ENCODE measurements at places on chromosomes 1 and 21.

- no peak for DNase-seq
These were observed 96.5 kb downstream of the LIPI start for GRCh38 chr21:14114251-14114650.

DNA sequence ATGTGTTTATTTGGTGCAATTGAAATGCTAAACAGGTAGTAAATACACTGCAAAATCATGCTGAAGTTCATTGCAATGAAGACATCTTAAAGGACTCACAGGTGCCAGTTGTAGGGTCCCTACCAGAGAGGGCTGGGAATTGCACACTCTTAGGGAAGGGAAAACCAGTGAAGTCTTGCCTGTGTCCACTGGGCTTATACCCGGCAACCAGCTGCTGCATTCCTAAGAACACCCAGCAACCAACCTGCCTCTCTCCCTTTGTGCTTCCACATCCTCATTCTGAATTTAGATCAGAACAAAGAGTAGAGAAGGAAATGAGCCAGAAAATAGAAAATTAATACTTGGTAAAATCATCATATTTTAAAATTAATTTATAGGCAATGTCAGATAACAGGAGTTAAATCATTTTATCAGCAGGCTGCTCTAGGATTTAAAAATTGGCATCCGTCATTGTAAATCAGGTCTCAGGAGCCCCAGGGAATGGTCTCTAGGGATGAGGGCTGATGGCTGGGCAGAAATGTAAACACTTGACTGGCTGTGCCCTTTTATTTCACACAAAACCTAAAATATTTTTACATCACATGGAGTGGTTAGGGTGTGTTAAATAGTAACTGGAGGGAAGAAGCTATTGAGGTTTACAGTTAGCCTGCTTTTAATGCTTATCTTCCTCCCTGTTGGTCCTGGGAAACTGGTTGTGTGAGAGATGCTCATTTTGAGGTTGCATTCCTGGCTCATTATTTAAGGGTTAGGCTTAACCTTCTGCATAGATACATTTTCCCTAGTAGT is 31.3 kb downstream of the PTGFRN start:
- DNase-seq: no peak

DNA sequence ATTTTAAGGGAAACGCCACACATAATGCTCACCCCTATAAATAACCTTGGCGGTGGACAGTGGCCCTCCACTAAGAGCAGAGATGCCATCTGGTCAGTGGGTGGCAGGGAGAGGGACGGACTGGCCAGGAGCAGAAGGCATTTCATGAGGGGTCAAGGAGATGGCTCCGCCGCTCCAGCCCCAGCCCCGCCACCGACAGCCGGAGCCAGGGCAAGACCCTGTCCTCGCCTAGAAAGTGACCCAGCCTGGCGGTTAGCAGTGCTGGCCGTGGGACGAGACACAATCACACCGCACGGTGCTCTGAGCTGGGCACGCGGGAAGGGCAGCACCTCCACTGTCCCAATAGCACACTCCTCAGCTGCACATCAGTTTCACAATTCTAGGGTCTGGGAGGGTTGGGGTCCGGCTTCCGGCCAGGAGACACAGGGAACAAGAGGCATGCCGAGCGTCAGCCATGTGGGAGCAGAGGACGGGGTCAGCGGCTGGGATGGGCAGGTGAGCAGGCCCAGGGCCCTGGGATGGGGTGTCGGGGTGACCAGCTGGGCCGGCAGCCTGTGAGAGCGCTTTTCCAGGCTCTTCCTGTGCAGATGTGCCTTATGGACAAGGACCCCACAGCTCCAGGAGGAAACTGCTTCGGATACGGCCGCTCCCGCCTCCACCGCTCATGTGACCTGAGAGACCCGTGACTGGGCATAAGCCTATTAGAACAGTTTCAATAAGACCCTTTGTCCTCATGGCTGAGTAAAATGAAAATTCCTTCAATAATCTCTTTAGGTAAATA is 5.7 kb downstream of the SLC19A1 start:
- no peak for DNase-seq

- DNase-seq: no peak
These were observed 64.7 kb downstream of the TPR start for GRCh38 chr1:186310307-186310706.

- DNase-seq: no peak
These were observed 44.7 kb upstream of the LAX1 start for GRCh38 chr1:203720242-203720641.

DNA sequence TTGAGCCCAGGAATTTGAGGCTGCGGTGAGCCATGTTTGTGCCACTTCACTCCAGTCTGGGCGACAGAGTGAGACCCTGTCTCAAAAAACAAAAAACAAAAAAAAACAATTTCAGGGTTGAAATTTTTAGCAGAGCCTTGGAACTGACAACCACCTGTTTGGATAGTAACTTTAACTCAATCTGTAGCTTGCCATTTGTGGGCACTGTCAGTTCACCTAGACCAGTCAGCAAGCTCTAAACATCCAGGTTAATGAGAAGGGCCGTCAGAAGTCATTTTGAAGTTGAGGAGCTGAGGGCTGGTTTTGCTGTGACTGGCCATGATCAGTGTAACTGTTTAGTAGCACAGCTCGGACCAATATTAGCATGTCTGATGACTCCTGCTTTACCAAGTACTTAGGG is 8.4 kb downstream of the TRAPPC10 start:
- no peak for DNase-seq

Measured in SHP77 (cell line).